HCT116 (cell line): ENCODE measurements at places on chromosomes 6 and 20. TPM values are rescaled to one million over a fixed set of nuclear protein-coding genes. Genes with fewer than 3 reads are reported as not detected.
A peak's percentile ranks its signal among the peaks of the same experiment; 100 is the strongest.

- H3K27ac ChIP-seq, result no peak overlapping the region
- no peaks in the 10 kb centered on the region for H3K36me3 ChIP-seq
- no peaks in the 10 kb centered on the region for H3K4me1 ChIP-seq
- DNase-seq, result peak; percentile 1
These were observed 416.4 kb downstream of the EPM2A start for GRCh38 chr6:145318952-145319351.

DNA sequence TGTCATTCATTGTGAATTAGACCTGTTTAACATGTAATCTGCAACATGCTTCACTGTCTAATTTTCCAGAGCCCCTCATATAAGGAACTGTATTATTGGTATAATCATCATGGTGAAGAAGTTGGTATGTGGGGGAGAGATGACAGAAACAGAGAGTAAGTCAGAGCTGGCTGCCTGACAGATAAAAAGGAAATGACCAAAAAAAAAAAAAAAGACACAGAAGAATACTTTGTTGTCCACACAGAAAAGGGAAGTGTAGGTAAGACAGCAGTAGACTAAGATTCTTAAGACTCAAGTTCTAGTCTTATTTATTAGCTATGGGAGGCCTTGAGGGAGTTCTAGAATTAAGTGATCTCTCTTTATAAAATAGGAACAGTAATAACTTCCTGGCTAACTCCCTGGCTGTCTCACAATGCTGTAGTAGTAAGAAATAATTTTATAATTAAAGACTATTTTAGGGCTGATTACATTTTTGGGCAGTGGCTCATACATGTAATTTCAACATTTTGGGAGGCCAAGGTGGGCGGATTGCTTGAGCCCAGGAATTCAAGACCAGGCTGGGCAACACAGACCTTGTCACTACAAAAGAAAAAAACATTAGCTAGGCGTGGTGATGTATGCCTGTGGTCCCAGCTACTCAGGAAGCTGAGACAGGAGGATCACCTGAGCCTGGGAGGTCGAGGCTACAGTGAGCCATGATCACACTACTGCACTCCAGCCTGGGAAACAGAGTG, 102.5 kb downstream of the PRL start:
- no peak overlapping the region for H3K27ac ChIP-seq
- DNase-seq, result no peak
- H3K4me1 ChIP-seq, result no peaks in the 10 kb centered on the region
- no peaks in the 10 kb centered on the region for H3K36me3 ChIP-seq
- no peaks in the 10 kb centered on the region for H3K27me3 ChIP-seq

GRCh38 chr20:57647006-57647932, 27.0 kb upstream of the ZBP1 start:
- DNase-seq, result no peak
- peaks cover 55% of the 10 kb centered on the region for H3K27me3 ChIP-seq
- H3K36me3 ChIP-seq, result no peaks in the 10 kb centered on the region
- no peaks in the 10 kb centered on the region for H3K4me1 ChIP-seq
- no peak overlapping the region for H3K27ac ChIP-seq
- no peak overlapping the region for H3K4me3 ChIP-seq

- no peak for DNase-seq
- no peak overlapping the region for H3K4me3 ChIP-seq
- peaks cover 76% of the 10 kb centered on the region for H3K27me3 ChIP-seq
These were observed 71.7 kb upstream of the LY86 start for GRCh38 chr6:6516666-6517458.

- no peaks in the 10 kb centered on the region for H3K4me1 ChIP-seq
- no peak overlapping the region for H3K4me3 ChIP-seq
- no peak overlapping the region for H3K27ac ChIP-seq
- no peak for DNase-seq
- no peaks in the 10 kb centered on the region for H3K27me3 ChIP-seq
These were observed 19.8 kb upstream of the FANCE start for GRCh38 chr6:35432291-35432690.

DNA sequence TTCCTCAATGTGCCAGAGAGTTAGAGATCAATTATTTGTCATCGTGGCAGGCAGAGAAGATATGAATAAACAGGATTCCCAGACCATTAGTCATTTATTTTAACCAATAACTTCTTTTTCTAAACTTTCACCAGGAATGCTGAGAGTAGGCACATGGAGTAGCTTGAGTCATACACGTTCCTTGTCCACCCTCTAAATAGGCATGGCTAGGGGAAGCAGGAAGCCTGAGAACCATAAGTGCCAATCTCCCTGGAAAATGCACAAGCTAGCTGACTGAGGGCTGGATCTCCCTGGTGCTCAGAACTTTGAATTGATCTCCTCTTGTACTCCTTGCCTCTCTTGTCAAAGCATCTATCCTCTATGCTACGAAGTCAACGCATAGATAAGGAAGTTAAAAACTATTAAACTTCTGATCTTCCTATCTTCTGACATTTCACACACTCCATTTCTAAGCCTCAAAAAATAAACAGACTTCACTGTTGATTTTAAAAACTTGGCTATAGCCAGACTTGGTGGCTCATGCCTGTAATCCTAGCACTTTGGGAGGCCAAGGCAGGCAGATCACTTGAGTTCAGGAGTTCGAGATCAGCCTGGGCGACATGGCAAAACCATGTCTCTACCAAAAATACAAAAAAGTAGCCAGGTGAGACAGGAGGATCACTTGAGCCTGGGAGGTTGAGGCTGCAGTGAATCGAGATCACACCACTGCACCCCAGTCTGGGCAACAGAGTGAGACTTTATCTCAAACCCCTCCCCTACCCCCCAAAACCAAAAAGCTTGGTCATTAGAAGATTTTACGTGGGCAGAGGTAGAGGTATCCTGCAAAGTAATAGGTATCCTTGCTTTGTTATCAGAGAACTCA, 11.8 kb downstream of the ADTRP start:
- no peaks in the 10 kb centered on the region for H3K27me3 ChIP-seq
- H3K4me3 ChIP-seq, result no peak overlapping the region
- DNase-seq, result peak; percentile 78

- H3K4me3 ChIP-seq, result no peak overlapping the region
- H3K36me3 ChIP-seq, result no peaks in the 10 kb centered on the region
- no peaks in the 10 kb centered on the region for H3K4me1 ChIP-seq
- no peak overlapping the region for H3K27ac ChIP-seq
These were observed 32.8 kb upstream of the PMEPA1 start for GRCh38 chr20:57742507-57743181.

- no peak overlapping the region for H3K4me3 ChIP-seq
- H3K27ac ChIP-seq, result no peak overlapping the region
- H3K4me1 ChIP-seq, result no peaks in the 10 kb centered on the region
- DNase-seq, result no peak
- H3K27me3 ChIP-seq, result peaks cover 26% of the 10 kb centered on the region
These were observed 242.5 kb downstream of the LRFN2 start for GRCh38 chr6:40344566-40345167.

Gene AHI1
- total RNA-seq, result 29.6 TPM

Gene LHFPL5
- 0.71 TPM for total RNA-seq

Gene THEMIS
- total RNA-seq, result 0.20 TPM
